ENCODE measurements at places on chromosomes 5 and 9.

DNA sequence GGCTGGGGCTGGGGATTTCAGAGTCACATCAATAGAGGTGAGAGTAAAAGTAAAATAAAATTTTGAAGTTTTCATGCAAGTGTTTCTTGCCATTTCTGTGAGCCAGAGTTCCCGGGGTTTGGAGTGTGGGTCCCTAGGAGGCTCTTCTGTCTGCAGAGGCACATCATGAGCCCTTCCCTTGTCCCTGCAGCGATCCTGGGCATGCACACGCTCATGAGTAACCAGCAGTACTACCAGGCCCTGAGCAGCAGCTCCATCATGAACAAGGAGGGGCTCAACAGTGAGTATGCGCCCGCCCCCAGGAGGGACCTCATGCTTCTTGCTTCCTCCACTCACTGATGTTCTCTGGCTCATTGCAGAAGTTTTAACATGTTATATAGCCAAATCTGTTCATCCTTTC is 61.1 kb downstream of the TMOD1 start:
- no peak for DNase-seq

GRCh38 chr9:69171049-69171448 is 3.0 kb upstream of the TJP2 start:
- DNase-seq, result peak; percentile 79

GRCh38 chr5:86865256-86865785 is 247.6 kb downstream of the COX7C start:
- DNase-seq, result no peak

GRCh38 chr5:99129768-99130501 is 201.1 kb upstream of the CHD1 start:
- peak; percentile 14 for DNase-seq

DNA sequence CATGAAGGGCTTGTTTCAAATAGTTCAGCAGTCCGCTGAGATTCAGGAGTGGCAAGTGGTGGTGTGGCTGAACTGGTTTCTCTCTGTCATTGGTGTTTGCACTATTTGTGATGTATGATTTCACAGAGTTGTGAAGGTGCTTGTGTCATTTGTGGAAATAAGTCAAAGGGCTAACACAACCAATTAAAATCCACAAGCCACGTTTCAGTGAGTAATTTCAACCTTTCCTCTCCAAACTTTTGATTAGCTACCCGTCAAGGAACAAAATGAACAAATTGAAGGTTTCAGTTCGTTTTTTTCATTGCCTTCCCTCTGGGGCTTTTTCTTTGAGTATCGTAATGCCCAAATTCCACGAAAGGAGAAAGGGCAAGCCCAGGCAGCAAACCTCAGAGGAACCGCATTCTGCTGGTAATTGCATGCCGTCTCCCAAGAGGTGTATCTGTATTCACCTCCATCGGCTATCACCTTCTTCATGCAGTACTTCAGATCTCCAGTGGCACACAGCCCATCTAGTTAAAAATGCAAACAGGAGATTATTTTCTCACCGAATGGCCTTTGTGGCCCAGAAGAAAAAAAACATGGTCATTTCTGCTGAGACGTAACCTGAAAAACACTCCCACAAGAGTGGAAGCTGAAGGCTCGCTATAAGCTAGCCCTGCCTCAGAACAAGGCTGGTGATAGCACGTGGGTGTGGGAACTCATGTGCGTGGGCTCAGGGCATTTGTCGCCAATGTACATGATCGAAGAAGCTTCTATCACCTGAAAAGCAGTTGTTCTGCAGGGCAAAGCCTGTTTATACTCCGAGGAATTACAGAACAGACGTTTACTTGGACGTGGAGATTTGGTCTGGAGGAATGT is 197.1 kb downstream of the NR3C1 start:
- no peak for DNase-seq

- no peak for DNase-seq
These were observed 80.7 kb upstream of the ADRA1B start for GRCh38 chr5:159835548-159835947.

- no peak for DNase-seq
These were observed 261.9 kb upstream of the NREP start for GRCh38 chr5:112018846-112019245.

GRCh38 chr5:93054424-93055163 is 526.4 kb downstream of the NR2F1-AS1 start:
- DNase-seq, result no peak

- no peak for DNase-seq
These were observed 8.9 kb downstream of the NLN start for GRCh38 chr5:65730910-65731309.

DNA sequence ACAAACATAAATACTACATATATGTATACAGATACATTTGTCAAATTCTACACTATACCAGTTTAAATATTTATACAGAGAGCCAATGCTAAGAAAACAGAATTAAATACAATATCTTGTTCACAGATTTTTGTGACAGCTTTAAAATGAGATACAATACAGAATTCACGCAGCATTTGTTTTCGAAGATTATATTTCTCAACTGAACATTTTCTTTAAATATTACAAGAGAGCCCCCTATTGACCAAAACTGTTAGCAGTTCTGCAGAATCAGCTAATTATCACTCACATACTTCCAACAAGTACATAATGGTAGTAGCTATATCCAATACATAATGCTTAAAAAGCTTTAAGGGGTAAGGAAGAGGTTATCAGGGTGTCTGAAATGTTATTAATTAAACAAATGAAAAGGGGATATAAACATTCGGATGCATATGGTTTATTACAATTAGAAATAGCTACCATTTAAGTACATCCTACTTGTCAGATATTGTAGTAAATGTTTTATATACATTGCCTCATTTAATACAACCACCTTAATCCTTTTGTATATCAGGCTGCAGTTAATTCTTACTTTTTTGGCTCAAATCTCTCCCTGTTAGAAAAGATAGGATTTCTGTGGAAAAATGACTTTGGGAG is 31.7 kb downstream of the ZDHHC21 start:
- DNase-seq, result peak; percentile 10

DNA sequence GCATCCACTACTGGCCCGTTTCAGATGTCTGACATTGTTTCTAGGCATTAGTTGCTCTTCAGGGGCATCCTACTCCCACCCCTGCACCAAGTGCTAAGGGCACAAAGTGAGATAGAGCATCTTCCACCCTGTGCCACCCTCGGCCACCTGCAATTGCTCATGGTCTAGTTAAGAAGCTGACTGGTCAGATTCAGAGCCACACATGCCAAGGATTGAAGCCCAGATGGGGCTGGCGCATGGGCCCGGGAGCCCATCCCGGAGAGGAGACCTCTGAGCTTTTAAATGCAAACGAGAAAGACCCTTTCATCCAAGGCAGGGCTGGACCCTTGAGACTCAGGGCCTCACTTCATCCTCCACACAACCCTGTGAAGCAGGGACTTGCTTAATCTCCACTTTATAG is 28.5 kb downstream of the HRH2 start:
- DNase-seq, result no peak

DNA sequence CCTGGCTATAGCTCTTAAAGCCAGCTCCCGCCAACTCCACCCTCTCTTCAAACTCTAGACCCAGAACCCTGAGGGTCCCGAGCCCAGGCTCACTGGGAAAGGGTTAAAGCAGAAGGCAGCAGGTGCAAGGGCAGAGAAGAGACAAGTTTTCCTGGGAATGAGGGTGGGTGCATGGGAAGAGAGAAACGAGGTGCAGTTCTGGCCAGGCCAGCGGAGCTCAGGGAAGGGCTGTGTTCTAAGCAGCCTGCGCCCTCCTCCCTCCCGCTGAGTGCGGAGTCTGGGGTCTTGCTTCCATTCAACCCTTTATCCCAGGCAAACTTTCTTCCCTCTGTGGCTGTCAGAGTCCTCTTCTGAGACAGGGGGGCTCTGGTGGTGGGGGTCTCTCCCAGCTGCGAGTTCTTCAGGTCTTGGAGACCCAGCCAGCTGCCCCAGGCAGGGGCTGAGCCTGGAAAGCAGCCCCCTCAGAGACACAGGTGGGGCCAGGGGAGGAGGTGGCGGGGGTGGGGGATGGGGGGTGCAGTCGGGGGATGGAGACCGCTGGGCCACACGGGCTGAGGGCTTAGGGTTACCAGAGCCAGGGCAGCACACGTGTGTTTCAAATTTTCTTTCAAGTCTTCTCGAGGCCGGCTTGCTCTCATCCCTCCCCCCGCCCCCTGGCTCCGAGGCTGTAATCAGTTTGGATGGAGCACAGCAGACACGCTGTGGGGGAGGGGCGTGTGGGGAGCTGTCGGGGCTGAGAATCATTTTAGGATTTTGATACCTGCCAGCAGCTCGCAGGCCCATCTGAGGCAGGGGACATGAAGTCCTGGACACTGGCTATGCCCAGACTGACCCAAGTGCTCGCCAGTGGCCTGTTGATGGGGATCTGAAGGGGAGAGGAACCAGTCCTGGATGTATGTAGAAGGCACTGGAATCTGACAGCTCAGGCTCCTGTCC is 169.6 kb upstream of the SMIM23 start:
- no peak for DNase-seq

Measured in A172 (cell line).